Stimulated activated CD4-positive, alpha-beta T cell treated with anti-CD3 and anti-CD28 coated beads, Interleukin-15, amount 100 ng/mL, for 1 hour (primary cell): ENCODE measurements at places on chromosomes 6 and 20.

- DNase-seq = no peak
Observed at GRCh38 chr6:70113171-70113570, 189.7 kb downstream of the COL9A1 start.

GRCh38 chr20:12166053-12166717 is 248.5 kb downstream of the BTBD3 start:
- DNase-seq = no peak

- no peak for DNase-seq
Observed at GRCh38 chr20:5945963-5946362, 4.4 kb downstream of the TRMT6 start.

DNA sequence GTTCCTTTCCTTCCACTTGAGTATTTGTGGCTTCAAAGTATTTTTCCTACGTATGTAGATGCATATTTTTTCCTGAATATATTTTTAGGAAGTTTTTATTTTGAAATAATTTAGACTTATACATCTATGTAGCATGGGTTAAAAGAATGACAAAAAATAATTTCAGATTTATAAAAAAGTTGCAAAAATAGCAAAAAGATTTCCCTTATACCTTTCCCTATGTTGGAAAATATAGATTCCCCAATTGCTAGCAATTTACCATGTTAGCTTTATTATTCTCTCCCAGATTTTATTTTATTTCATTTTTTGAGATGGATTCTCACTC is 69.8 kb downstream of the SCAND1 start:
- DNase-seq = no peak

GRCh38 chr6:44942201-44942600 is 385.9 kb upstream of the RUNX2 start:
- DNase-seq = no peak

- DNase-seq = no peak
Observed at GRCh38 chr6:158803733-158804143, 15.4 kb downstream of the EZR start.

- DNase-seq = no peak
Observed at GRCh38 chr20:6519556-6519955, 247.9 kb upstream of the BMP2 start.

DNA sequence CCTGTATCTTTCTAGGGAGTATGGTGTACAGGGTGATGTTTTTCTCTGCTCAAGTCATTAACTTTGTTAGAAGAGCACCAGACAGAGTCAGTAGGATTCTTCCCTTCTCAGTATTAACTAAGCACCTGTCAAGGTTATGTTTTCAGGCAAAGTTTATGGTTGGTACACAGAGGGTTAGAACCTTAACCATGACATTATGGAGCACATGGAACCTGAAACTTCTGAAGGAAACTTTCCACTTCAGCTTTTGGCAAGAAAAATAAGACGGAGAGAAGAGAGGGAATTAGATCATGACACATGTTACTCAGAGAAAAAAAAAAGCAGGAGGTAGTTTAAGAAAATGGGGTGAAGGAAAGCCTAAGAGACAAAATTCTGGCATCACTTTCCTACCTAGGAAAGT is 112.9 kb upstream of the PDE7B start:
- DNase-seq = no peak

- no peak for DNase-seq
Observed at GRCh38 chr6:31661262-31662123, 915 bp upstream of the C6orf47 start.

DNA sequence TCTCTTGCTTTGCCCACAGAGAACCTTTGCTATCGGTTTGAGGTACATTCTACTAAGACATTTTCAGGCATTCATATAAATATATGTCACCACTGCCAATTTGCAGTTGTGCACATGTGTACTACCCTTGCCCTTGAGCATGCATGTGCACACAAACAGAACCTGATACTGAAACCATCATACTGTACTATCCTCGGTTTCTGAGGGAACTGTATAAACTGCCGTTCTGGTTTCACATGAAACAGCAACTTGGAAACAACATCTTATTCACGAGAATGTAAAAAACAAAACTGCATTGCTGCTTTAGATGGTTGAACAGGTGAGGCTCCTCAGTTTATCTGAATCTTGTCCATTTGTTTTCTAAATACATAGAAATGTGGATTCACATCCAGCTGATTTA is 151.2 kb upstream of the TMEM170B start:
- DNase-seq = no peak

GRCh38 chr6:129704708-129705107 is 5.3 kb downstream of the ARHGAP18 start:
- no peak for DNase-seq

DNA sequence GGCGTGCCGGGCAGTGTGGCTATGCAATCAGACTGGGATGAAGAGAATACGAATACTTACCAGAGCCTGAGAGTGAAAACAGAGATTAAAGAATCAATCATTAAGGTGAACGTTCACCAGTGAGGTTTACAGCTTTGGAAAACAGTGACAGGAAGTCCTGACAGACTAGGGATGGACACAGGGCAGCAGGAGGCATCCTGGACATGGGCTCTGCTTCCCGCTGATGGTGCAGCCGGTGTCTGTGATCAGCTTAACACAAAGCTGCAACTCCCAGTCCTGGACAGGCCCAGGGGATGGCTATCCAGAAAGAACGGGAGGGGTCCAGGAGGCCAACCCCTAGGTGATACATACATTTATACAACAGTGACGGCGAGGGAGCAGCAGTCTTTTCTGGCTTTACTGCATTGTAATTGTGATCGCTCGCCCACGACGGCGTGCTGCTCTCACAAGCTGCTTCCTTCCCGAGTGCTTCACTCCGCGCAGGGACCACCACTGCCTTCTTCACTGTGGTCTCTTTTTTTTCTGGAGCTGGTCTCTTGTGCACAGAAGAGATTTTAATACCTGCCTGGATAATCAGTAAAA is 20.7 kb downstream of the DIDO1 start:
- DNase-seq = no peak

GRCh38 chr6:24910331-24910960 is 25.3 kb downstream of the RIPOR2 start:
- DNase-seq = no peak

DNA sequence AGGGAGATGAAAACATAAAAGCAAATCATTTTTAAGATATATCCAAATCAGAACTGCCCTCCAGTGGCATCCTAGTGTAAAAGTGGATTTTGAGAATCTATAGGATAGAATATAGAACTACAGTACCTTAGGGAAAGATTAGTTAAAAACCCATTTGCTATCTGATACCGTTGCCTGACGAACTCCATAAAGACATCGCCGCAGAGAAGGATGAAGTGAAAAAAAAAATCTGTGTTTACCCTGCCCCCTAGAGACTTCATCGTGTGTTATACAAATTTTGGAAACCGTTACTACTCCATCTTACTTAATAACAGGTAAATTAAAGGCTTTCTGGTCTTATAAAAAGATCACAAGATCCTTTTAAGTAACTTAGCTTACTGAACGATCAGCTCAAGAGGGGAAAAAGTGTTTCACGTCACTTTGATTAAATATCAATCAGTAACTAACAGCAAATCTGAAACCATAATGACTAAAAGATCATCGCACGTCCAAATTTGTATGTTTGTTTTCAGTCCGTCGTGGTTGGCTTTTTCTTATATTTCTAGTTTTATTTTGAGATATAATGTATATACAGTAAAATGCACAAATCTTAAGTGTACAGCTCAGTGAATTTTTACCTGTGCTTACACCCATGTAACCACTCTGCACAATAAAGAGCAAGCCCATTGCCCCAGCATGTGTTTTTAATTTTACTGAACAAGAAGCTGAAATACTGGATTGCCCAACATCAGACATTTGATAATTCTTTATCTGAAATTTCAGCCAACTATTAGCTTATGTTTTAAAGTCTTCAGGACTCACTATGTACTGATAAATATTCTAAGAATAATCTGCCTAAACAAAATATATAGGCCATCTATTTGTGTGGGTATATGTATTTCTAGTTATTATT is 881 bp upstream of the MCM3 start:
- no peak for DNase-seq

DNA sequence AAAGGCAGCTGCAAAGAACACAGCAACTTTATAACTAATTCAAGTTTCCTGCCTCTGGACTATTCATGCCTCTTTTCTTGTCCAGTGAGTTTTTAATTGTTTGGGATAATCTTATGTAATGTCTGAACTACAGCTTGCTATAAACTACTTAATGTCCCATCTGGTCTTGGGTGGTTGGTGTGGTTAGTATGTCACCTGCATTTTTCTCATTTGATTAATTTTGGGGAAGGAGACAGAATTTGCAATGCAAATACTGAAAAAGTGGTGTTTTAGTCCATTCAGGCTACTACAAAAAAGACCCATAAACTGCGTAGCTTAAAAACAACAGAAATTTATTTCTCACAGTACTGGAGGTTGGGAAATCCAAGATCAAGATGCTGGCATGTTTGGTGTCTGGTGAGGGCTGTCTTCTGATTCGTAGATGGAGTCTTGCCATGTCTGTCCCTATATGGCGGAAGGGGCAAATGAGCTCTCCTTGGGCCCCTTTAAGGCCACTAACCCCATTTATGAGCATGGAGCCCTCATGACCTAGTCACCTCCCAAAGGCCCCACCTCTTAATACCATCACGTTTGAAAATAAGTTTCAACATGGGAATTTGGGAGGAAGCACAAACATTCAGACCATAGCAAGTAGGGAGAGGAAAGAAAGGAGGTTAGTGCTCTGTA is 22.4 kb downstream of the RNF8 start:
- no peak for DNase-seq

GRCh38 chr6:90294989-90295853 is 1.4 kb downstream of the BACH2 start:
- peak; percentile 65 for DNase-seq

- DNase-seq = no peak
Observed at GRCh38 chr6:43613721-43614395, 15.2 kb downstream of the GTPBP2 start.

GRCh38 chr20:9458138-9458796 is 56.1 kb upstream of the LAMP5 start:
- no peak for DNase-seq

- no peak for DNase-seq
Observed at GRCh38 chr20:46688151-46689081, 828 bp downstream of the TP53RK start.

DNA sequence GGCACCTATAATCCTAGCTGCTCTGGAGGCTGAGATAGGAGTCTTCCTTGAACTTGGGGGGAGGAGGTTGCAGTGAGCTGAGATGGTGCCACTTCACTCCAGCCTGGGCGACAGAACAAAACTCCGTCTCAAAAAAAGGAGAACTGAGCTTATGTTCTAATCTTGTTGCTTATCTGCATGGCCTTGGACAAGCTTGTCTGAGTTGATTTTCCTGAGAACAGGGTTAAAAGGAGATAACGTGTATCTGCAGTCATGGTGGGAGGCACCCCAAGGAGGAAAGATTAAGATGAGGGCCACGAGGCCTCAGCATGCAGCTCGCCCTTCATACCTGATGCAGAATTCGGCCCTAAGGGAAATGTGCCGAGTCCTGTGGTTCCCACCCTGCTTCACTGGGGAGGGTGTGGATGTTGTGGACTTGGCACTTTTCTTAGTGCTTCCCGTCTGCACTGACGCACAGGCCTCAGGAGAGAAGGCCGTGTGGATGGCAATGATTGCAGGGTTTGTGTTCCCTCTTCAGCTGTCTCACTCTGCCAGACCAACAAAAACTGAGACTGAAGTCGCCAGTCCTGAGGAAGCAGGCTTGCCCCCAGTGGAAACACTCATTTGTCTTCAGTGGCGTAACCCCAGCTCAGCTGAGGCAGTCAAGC is 56.3 kb downstream of the EZR start:
- no peak for DNase-seq
